T-cell (primary cell): ENCODE measurements at places on chromosomes 5 and 9.

DNA sequence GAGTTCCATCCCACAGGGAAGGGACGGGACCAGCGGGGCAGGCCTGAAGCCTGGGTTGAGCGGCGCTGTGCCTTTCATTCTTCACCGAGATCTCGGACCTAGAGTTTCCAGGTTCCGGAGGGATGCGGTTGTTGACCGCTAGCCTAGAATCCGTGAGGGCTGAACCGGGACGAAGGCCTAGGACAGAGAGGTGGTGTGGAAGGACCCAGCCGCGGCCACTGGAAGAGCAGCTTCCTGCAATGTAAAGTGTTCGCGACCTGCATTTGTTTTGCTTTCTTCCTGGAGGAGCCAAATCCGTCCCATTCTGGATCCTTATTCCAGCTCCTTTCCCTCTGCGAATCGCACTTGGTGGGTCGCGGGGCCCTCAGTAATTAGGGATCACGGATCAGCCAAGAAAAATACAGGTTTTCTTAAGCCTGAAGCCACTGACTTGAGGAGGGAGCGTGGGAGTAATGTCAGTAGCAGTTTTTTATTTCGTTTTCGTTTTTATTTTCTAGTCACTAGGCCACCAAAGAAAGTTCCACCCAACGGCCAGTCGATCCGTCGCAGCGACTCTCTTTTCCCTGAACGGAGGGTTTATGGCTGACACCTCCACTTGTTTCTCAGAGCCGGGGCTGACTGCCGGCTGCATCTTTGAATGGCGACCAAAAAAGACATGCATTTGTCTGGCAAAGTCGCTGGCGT is 48.6 kb downstream of the ANXA2R start:
- DNase-seq = no peak

DNA sequence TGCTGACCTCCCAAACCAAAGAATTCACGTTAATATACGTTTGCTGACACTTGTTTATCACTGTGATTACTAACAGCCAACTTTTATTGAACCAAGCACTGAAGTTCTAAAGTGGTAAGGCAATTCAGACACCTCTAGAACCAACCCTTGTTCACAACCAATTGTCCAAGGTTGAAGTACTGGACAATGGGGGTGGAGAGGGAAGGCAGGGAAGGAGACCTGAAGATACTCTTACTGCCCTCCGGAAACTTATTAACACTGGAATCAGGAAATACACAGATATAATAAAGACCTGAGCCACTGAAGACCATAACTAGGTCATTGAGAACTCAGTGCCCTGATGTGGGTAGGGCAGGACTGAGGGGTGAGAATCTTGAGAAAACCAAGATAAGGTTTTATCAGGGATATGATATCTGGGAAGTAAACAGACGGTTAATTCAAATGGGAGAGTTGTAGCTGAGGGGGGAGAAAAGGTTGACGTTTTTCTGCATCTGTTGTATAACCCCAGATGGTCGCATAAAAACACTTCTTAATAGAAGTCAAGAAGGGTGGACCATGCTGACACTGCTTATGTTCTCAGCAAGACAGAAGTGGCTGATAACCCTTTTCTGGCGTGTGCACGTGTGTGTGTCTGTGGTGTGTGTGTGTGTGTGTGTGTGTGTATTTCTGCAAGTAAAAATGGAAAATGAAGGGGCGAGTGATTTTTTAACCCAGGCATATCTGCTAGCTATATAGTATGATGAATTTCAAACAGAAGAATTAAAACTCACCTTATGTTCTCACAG is 125.9 kb downstream of the LHFPL2 start:
- DNase-seq = no peak

DNA sequence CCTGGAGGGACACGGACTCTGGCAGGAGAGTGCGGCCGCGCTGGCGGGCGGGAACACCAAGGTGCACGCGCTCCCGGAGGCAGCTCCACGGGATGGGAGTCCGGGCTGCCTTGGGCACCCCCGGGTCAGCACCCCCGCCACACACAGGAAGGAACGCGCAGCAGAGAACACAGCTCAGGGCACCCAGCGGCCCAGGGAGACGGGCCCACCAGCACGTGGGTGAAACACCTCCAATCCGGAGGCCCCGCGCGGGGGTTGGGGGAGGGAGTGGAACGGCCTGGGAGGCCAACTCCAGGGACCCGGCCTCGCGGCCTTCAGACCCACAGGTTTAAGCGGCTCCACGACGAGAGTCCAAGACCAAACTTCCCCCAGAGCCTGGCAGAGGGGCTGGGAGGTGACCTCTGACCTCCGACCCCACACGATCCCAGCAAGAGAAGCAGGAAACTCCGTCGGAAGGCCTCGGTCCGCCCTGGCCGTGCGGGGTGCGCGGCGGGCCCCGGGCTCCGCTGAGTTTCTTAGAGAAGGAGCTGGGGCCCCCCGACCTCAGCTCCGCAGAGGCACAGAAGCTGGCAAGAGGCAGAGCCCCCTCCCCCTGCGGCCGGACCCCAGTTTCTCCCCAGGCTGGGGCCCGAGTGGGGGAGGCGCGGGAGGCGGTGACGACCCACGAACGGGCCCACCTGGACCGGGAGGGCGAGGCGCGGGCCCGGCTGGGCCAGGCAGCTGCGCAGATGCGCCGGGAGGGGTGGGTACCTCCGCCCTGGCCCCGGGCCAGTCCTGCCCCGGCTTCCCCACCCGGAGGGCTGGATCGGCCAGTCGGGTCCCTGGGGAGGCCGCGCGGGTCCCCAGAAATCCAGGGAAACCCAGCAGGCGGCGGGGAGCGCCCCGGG is 851 bp downstream of the NACC2 start:
- peak; percentile 36 for DNase-seq

- DNase-seq = no peak
Measured at GRCh38 chr9:136358016-136358415, 5.5 kb downstream of the DNLZ start.

- DNase-seq = no peak
Measured at GRCh38 chr5:11143456-11144267, 382.6 kb upstream of the DAP start.

GRCh38 chr5:7808998-7809397 is 41.9 kb downstream of the CFAP90 start:
- no peak for DNase-seq

DNA sequence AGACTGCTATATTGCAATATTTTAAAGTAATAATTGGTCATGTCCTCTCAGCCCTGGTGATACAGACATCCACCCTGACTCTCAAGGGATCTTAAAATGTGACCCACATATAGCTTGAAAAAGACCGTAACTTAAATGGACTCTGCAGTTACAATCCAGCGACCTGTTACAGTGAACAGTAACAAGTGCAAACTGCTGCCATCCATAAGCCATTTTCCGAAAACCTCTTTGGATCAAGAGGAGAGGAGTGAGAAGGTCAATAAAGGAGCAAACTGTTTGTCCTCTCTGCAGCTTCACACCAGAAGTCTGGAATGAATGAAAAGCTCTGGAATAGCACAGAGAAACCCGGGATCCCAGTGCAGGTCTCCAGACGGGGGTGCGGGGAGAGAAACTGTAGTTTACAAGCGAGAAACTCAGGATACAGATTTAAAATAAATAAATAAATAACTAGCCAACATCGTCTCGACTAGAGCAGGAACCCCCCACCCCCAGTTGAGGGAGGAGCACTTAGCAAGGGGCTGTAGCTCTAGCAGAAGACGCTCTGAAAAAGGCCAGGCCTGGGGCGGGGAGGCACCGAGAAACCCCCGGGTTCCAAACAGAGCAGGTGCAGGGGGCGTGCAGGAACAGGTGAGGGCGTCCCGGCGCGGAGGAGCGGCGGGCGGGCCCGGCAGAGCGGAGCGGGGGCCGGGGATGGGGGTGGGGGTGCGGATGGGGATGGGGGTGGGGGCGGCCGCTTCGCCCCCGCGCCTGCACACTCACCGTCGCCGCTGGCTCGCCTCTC is 572 bp downstream of the ZDHHC21 start:
- no peak for DNase-seq

DNA sequence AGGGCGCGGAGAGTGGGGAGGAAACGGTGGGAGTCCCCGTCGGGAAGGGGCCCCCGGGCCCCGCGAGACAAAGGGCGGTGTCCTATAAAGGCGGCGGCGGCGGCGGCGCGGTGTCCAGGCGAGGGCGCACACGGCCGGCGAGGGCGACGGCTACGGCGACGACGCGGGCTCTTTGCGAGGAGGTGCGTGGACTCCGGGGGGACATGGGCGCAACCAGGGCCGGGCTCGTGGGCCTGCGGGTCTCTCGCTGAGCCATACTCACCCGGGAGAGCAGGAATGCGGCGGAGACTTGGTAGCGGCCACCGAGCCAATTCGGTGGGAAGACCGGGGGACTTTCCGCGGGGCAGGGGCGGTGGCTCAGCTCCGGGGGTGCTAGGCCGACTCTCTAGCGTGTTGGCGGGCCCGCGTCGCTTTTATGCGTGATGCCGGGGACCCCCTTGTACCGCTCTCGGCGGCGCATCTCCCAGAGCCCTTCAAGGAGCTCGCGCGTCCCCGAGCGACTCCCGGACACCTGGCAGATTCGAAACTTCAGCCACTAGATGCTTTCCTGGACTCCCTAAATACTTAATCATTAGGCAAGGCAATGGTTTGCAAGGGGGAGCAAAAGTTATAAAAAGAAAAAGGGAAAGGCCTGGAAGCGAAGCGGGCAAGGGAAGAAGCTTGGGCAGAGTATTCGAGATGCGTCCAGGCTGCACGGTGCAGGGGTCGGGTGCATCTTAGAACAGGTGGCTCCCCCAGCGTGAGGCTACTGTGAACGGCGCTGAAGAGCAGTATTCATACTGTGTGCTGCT is 5.9 kb upstream of the TAL2 start:
- no peak for DNase-seq

DNA sequence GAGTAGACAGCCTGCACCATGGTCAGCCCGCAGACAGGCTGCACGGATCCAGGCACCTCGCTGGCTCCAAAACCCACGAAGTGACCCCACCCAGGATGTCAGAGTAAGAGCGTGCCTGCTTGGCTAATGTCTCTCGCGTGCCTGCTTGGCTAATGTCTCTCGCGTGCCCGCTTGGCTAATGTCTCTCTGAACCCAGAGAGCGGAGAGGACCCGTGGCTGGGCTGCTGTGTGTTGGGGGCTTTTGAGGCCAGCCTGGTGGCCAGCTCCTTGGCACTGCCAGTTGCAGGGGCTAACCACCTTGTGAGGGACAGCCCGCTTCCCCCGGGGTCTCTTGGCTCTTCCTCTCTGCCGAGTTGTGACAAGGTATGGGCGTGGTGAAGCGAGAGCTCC is 8.9 kb upstream of the RXRA start:
- no peak for DNase-seq

DNA sequence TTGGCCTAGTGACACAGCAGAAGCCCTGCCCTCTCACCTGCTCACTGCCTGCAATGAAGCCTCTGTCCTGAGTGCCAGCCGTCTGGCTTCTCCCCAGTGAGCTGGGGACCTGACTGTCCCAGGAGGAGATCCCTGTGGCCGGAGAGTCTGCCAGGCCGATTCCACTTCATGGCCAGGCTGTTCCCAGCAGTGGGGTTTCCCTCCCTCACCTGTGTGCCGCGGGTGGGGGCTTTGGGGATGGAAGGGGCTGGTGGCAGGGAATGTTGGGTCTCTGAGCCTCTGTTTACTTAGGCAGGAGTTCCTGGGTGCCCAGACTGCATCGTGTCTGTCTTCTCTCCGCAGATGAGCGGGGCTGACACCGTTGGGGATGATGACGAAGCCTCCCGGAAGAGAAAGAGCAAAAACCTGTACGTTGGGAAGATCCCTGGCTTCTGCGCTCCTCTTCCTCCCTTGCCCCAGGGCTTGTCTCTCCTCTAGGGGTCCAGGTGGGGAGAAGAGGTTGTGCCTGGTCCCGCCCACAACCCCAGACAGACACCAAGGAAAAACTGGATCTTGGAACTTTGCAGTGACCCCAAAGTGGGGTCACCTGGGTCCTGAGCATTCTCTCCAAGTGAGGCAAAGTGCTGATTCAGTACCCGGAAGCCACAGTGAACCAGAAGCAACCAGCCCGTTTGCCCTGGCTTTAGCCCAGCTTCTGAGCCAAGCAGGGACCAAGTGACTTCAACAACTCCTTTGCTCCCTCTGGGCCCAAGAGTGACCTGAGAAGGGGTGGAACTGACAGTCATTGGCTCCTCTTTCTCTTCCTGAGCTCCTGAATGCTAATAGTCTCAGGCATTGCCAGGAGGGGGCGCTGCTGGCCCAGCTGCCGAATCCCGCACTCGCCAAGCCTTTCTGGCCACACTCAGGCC is 127.7 kb downstream of the RGS3 start:
- peak; percentile 47 for DNase-seq

- DNase-seq = no peak
Measured at GRCh38 chr9:21522348-21522747, 40.2 kb upstream of the IFNE start.

GRCh38 chr9:131276094-131276888 is at the start of gene FAM78A:
TSS of gene FAM78A (minus strand) at chr9:131276510. CDS start at chr9:131276179, 331 bp downstream.
- no peak for DNase-seq

DNA sequence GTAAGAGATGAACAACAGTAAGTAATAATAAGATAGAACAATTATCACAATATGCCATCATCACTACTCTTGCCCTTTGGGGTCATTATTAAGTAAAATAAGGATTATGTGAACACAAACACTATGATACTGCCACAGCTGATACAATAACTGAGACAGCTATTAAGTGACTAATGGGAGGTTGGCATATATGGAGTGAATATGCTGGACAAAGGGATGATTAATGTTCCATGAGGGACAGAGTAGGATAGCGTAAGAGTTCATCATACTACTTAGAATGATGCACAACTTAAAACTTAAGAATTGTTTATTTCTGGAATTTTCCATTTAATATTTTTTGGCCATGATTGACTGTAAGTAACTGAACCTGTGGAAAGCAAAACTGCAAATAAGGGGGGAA is 16.6 kb downstream of the POU5F2 start:
- no peak for DNase-seq

GRCh38 chr5:132190161-132190817 is 37.4 kb downstream of the P4HA2 start:
- DNase-seq = no peak

GRCh38 chr5:143214890-143215289 is 188.6 kb downstream of the NR3C1 start:
- DNase-seq = no peak

DNA sequence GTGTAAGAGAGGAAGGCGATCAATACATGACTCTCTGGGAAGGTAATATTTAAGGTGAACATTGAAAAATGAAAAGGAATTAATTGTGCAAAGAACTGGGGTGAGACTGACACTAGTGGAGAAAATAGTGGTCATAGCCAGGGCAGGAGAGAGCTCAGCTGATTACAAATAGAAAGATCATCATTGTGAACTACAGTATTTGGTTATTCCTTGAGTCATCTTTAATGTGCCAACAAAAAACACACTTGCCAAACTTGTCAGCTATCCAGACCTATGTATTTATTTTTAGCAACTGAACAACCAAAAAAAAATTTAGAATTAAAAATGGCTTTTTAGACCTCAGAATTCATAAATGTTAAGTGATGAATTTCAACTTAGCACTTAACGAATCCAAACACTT is 749.8 kb upstream of the CDH9 start:
- DNase-seq = no peak

DNA sequence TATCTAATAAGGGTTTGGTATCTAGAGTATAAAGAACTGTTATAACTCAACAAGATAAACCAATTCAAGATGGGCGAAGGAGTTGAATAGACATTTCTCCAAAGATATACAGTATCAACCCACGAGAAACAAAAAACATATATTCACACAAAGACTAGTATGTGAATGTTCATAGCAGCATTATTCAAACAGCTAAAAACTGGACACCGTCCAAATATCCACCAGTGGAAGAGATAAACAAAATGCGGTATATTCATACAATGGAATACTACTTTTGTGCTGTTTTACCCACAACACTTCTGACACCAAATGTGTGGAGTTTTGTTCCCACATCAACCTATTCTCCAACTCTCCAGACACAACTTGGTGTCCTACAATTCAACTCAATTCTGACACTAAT is 33.1 kb downstream of the EGR1 start:
- DNase-seq = no peak

- no peak for DNase-seq
Measured at GRCh38 chr9:113651896-113652295, 188.4 kb downstream of the RGS3 start.
